ENCODE measurements at places on chromosomes 7 and 10.

DNA sequence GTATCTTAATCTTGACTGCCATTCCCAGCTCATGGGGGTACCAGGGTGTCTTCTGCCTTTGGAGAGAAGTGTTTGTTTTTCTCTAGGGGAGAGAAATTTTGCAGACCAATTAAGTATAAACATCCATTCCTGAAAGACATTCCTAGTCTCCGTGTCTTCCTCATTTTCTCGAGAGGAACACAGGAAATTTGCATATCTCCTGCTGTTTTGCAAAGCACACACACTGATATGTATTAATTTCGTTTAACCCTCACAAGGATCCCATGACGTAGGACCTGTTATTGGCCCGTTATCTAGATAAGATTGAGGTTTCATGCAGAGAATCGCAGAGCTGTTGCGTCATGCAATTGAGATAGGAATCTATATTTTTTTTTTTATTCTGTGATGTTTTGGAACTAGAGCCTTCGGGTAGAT lies 944 bp downstream of the RHBDD2 start:
- DNase-seq: no peak

DNA sequence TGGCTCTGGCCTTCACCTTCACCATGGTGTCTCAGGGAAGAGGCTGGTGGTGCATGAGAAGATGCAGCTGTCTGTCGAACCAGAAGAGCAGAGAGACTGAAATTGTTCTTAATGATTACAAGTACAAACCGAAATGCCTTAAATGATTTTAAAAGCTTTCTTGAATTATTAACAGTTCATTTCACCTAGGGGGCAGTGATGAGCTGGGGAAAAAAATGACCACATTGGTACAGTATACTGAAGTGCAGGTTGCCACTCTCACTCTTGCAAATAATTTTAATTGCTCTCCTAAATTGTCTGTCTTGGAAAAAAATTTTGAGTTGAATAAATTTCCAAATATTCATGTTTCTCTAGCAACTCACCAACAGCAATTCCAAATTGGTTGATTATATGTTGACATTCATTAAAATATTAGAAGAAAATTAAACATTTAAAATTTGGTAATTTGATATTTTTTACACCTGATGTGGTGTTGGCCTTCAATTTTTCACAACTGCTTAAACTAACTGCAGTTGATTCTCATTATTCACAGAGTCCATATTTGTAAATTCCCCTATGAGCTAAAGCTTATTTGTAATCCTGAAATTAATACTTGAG lies 692.6 kb downstream of the ZWINT start:
- no peak for DNase-seq

GRCh38 chr10:116084161-116084560 lies 188.8 kb downstream of the GFRA1 start:
- DNase-seq: no peak

GRCh38 chr7:127252377-127252713 lies 396 bp downstream of the GRM8 start:
- DNase-seq: no peak

GRCh38 chr10:95295031-95295755 lies 4.4 kb upstream of the PDLIM1 start:
- peak; percentile 35 for DNase-seq

DNA sequence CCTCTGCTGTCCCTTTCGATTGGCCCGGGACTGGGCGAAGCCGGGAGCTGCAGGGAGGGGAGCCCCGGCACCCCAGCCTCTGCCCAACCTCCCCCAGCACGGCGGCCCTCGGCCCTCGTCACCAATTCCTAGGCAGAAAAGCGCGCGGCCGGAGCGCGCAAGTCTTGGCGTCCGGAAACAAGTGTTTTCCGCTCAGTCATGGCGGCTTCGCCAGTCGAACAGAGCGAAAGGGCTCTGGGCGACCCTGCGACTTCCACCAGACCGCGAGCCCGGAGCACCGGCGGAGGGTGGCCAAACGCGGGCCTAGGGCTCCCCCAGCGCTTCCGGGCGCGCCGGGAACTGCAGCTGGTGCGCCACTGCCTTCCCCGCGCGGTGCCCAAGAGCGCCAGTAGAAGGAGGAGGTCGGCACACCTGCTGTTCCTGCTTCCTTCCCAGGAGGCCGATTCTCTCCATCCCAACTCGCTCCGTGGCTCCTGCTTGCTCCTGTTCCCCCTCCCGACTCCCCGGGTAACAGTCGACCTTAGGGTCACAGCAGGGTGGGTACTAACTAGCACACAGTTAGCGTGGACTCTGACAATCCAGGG lies 729.9 kb downstream of the ZWINT start:
- no peak for DNase-seq

DNA sequence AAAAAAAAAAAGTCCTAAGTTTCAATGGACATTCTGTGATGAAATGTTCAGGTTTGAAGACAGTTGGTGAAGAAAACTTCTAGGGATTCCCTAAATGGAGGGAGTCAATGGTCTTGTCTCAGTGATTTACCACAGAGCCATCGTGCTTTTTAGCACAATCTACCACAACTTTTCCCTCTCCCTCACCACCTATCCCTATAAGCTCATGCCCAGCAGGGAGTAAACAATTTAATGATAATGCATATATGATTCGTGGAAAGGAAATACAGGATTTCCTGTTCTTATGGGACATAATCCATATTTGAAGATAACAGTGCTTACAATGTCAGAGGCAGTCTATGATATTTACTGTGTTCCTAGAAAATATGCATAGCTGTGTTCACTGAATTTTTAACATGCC lies 38.4 kb upstream of the CD36 start:
- DNase-seq: no peak

DNA sequence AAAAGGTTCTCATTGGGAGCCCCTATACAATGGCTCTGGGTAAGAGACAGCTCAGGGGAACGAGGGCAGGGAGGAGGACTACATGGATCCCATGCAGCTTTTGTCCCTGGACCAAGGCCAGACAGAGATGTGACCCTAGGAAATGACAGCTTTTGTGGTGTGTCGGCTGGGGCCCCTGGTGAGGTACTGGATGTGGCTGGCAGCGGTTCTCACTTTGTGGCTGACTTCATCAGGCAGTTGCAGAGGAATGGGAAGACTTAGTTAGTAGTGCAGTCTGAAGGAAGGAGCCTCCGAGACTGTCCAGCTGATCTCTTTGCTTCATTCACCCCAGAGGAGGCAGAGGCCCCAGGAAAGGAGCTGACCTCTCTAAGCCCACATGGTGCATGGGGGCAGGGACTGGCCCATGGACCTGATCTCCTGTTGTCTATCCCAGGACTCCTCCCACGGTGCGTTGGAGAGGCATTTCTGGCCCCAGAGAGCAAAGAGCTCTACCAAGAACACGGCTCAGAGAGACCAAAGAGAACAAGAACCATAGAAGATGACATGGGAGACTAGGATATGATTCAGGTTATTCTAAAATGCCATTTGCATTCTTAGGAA lies 202.9 kb downstream of the RPS24 start:
- DNase-seq: no peak

DNA sequence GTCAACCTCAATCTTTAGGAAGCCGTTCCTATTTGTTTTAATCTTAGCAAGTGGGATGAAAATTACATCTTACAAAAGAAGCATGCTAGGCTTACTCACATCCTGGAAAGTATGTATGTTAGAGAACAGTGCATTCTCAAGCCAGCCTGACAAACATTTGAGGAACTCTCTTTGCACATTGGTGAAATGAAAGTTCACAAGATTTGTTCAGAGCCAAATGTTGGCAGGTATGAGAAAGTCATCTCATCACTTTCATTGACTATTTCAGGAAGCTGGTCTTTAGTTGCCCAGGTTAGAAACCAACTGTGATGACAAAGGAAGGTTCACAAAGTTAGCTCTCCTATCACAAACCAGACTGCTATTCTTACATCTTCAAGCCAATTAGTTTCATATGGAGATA lies 57.1 kb downstream of the ABCB1 start:
- no peak for DNase-seq

GRCh38 chr10:34033078-34033477 lies 698.6 kb upstream of the NRP1 start:
- DNase-seq: no peak

GRCh38 chr7:46576950-46577349 lies 655.9 kb upstream of the IGFBP3 start:
- no peak for DNase-seq

- no peak for DNase-seq
Observed at GRCh38 chr7:38257350-38257677, 16.1 kb downstream of the TARP start.

- no peak for DNase-seq
Observed at GRCh38 chr10:125071008-125071407, 89.4 kb downstream of the CTBP2 start.

DNA sequence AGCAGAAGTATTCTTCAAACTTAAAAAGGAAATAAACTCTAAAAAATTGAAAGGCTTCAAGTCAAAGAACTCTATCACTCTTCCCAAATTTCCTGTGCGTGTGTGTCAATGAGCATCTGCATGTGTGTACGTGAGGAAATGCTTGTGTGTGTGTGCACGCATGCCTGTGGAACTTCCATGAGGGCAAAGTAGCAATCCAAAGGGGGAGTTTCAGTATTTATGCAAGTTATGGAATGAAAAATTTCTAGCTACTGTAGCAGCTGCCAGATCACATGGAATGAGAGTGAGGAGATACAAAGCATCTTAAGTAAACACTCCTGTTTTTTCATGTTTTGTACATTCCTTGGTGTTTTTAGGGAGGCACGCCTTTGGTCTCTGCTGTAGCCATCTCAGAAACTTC lies 152.6 kb downstream of the RAPGEF5 start:
- no peak for DNase-seq

DNA sequence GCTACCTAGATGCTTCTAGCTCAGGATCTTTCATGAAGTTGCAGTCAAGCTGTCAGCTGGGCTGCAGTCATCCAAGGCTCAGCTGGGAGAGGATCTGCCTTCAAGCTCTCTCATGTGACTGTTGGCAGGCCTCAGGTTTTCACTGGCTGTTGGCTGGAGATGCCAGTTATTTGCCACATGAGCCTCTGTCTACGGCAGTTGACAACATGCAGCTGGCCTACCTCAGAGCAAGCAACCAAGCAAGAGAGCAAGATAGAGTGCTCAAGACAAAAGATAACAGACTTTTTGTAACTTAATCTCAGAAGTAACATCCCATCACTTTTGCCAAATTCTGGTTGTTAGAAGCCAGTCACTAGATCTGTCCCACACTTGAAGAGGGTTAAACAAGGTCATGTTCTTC lies 125.8 kb downstream of the TPST1 start:
- no peak for DNase-seq

DNA sequence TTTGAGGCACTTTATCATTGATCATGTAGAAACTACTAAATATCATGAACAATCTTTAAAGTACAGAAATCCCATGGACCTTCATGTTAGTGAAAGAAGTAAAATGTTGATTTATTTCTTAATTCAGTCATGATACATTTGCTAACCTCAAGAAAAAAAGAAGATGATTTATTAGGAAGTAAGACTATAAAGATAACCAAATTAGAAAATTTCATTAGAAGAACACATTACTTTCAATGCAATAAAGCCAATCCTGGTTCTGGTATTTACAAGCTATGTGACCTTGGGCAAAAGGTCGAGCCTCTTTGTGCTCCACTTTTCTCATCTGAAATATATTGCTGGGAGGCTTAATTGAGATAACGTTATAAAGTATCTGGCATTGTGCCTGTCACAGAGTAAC lies 365.0 kb downstream of the KIF20B start:
- DNase-seq: no peak

DNA sequence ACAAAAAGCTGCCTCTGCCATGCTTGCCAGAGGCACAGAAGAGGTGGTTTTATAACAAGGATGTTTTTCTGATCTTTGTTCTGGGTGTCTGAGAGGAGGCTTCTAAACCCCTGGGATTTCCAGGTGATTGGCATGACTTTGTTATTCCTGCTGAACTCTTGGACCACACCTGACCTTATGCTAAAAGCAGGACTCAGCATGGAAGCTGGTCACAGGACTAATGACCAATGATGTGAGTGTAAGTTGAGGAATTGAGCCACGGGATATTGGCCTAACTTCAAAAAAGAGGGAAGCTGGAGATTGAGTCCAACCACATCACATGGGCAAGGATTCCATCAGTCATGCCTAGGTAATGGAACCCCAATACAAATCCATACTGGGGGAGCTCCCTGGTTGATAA lies 437.9 kb downstream of the POM121L12 start:
- DNase-seq: no peak

GRCh38 chr10:125169279-125169678 lies 8.9 kb upstream of the CTBP2 start:
- DNase-seq: no peak

All from stimulated activated CD4-positive, alpha-beta T cell treated with anti-CD3 and anti-CD28 coated beads, Interleukin-15, amount 100 ng/mL, for 48 hours (primary cell).